ENCODE measurements at places on chromosomes 1 and 21.

- no peak for DNase-seq
Observed at GRCh38 chr1:242824435-242824834, 299.9 kb upstream of the PLD5 start.

GRCh38 chr1:111463029-111463683 lies 10.6 kb upstream of the C1orf162 start:
- no peak for DNase-seq

- DNase-seq, result no peak
Observed at GRCh38 chr1:99334991-99335390, 70.7 kb downstream of the PLPPR4 start.

GRCh38 chr1:212182171-212182570 lies 103.0 kb upstream of the PPP2R5A start:
- no peak for DNase-seq

- no peak for DNase-seq
Observed at GRCh38 chr1:69862906-69863305, 295.2 kb downstream of the LRRC7 start.

GRCh38 chr1:1591452-1591851 lies 8.5 kb downstream of the FNDC10 start:
- DNase-seq, result no peak

DNA sequence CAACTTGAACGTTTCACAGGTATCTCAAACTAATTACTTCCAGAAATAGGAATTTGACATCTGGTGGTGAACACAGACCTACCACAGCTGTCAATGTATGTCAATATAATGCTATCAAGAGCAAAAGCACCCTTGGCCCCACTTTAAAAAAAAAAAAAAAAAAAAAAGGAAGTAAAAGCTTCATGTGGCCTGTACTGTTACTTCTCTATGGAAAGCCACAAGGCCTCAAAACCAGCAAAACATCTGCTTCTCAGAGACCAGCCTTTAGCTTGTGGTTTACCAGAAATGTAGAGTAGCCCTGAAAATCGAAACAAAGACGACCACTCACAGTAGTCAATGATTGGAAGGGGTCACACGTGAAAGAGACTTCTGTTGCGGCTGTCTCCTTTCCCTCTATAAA lies 109.6 kb downstream of the SLC45A1 start:
- DNase-seq, result no peak

GRCh38 chr1:183794088-183794487 lies 10.8 kb upstream of the RGL1 start:
- DNase-seq, result no peak

Data from hepatic stellate cell (primary cell).